Stimulated activated CD4-positive, alpha-beta T cell treated with anti-CD3 and anti-CD28 coated beads, Interleukin-12 subunit alpha, Interleukin-12 subunit beta, amount 100 ng/mL, for 48 hours (primary cell): ENCODE measurements at places on chromosomes 1 and 21.

- no peak for DNase-seq
Observed at GRCh38 chr1:160419838-160420169, 19.4 kb downstream of the VANGL2 start.

DNA sequence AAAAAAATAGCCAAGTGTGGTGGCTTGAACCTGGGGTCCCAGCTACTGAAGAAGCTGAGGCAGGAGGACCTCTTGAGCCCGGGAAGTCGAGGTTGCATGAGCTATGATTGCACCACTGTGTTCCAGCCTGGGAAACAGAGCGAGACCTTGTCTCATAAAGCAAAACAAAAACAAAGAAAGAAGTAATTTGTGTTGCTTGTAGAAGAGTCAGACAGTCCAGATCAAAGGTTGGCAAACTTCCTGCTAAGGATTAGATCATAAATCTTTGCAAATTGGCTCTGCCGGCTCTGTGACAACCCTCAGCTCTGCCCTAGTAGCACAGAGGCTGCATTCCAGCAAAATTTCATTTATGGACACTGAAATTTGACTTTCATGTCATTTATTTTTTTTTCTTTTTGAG lies 19.0 kb upstream of the MFN2 start:
- no peak for DNase-seq

DNA sequence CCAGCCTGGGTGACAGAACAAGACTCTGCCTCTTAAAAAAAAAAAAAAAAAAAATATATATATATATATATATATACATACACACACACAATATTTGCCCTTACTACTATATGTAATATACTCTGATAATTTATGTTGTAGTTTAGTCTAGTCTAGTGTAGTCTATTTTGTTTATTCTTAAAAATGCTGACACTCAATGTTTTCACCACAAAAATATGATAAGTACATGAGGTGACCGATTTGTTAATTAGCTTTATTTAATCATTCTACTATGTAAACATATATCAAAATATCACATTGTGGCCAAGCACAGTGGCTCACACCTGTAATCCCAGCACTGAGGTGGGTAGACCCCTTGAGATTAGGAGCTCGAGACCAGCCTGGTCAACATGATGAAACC lies 19.8 kb upstream of the ZNF362 start:
- no peak for DNase-seq

DNA sequence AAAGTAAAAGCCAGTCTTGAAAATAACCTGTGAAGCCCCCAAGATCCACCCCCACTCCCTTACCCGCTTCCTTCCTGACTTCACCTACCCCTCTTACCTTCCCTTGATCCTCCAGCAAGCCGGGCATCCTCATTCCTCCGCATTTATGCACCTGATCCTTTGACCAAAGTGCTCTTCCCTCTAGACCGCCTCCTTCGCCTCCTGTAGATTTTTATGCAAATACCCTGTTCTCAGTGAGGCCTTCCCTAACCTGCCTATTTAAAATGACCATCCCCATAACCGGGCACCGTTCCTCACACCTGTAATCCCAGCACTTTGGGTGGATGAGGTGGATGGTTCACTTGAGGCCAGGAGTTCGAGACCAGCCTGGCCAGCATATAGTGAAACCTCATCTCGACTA lies 1.1 kb upstream of the NENF start:
- no peak for DNase-seq

GRCh38 chr1:170661646-170662411 lies 2.1 kb upstream of the PRRX1 start:
- no peak for DNase-seq

DNA sequence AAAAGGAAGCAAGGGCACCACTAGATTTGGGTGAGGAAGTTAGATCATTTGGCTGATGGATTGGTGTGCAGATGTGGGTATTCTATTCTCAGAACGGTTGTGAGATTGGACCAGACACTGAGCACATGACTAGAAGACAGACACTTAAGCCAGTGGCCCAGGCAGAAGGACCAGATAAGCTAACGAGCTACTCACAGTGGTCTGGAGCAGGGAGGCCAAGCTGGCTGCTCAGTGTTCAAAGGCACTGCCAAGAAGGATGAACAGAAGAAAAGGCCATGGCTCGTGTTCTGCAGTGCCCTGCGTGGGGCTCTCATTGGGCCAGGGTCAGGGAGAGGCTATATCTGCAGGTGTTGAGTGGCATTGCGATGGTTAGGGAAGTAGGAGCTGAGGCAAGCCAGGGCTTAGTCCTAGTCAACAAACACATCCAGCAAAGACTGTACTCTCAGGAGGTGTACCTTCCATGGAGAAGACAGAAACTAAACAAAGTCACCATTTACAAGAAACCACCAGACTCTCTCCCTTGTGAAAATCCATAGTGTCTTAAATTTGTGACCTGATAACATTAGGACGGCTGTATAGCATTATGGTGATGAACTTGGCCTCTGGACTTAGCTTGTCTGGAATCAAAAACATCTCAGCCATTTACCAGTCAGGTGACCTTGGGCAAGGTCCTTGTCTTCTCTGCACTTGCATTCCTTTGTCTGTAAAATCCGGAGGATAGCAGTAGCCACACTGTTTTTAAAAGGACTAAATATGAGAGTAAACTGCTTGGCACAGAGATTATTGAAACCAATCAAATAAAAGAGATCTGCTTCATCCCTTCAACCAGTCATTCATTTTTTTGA lies 274.5 kb downstream of the SIPA1L2 start:
- DNase-seq = no peak

GRCh38 chr1:81484284-81484683 lies 316.4 kb upstream of the ADGRL2 start:
- DNase-seq = no peak
